ENCODE measurements at places on chromosomes 2 and 18.

GRCh38 chr2:136281281-136282114 is 163.5 kb upstream of the CXCR4 start:
- H3K27me3 ChIP-seq: no peaks in the 10 kb centered on the region
- no peak overlapping the region for H3K27ac ChIP-seq
- peak; percentile 64 for DNase-seq
- H3K4me3 ChIP-seq: no peak overlapping the region

DNA sequence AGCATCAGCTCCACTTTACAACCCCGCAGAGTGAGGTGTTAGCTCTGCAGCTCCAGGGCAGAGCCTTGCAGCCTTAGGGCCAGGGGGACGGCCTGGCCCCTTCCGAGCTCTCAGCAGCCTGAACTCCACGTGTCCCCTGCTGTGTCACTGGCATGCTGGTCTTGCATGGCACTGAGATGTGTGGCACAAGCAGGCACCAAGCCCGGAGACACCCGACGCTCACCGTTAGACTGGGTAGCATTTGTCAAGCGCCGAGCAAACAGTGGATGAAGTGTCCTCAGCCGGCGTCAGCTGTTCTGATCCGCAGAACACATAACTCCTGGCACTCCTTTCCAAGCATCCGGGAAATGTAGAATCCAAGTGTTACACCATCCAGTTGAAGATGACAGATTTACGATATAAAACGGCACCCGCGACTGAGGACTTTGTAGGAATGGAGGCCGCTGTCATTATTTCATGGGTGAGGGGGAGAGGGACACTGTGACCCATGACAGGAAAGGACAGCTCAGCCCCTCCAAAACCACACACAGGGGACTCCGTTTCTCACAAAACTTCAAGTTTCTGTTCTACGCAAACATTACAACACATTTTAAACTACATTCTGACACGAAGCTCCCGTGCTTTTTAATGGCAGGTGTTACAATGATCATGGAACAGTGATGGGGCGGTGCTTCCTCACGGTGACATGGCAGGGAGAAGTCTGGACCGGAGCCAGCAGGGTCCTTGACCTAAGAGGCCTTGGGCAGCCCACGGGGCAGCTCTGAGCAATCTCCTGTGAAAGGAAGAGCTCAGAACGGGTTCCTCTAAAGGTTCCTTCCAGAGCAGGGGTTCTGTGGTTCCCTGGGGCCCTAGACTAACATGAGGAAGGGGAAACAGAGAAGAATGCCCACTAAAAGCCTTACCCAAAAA is 89.4 kb downstream of the HDAC4 start:
- H3K4me1 ChIP-seq: peaks cover 9% of the 10 kb centered on the region
- H3K4me3 ChIP-seq: no peak overlapping the region
- DNase-seq: no peak
- no peaks in the 10 kb centered on the region for H3K36me3 ChIP-seq
- H3K27me3 ChIP-seq: no peaks in the 10 kb centered on the region

- no peaks in the 10 kb centered on the region for H3K36me3 ChIP-seq
- no peaks in the 10 kb centered on the region for H3K27me3 ChIP-seq
- peaks cover 15% of the 10 kb centered on the region for H3K4me1 ChIP-seq
Measured at GRCh38 chr18:5175378-5175777, 21.7 kb downstream of the AKAIN1 start.

GRCh38 chr18:59881728-59882656 is 17.8 kb upstream of the PMAIP1 start:
- no peaks in the 10 kb centered on the region for H3K27me3 ChIP-seq
- no peaks in the 10 kb centered on the region for H3K36me3 ChIP-seq
- H3K27ac ChIP-seq: peak overlapping the region; percentile 41
- no peak for DNase-seq
- peaks cover 49% of the 10 kb centered on the region for H3K4me1 ChIP-seq

DNA sequence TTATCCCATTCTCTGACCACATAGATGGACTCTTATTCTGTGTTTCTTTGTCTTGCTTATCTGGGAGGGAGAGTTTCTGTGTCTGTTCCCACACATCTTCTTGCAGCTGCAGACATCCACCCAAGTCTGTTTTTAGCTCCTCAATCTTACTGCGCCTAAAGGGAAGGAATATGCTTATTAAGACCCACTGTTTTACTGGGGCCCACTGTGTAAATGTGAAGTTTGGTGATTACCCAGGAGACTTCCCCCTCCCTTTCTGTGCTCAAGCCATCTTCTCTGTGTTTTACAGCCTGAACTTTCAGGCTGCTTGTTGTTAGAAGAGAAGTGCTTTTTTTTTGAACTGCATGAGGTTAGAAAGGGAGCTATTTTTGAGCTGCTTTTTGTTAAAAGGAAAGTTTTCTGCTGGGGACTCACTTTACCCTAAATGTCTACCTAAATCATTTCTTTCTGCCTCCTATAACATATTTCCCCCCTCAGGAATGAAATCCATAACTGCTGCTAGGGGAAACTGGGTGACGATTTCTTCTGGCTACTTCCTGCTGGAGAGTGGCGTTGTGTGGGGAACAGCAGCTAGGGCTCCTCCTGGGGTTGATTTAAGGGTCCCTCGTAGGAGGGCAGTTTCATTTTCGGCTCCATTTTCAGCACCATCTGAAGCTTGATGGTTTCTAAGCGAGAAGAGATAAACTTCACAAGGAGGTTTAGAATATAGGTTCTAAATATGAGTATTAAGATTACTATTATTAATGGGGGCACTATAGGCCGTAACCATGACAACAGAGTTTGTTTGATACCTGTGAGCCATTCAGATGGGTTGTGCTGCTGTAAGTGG is 39.5 kb upstream of the GMCL1 start:
- peaks cover 2% of the 10 kb centered on the region for H3K36me3 ChIP-seq
- peaks cover 33% of the 10 kb centered on the region for H3K4me1 ChIP-seq
- no peaks in the 10 kb centered on the region for H3K27me3 ChIP-seq
- DNase-seq: peak; percentile 64
- H3K4me3 ChIP-seq: peak overlapping the region; percentile 42

DNA sequence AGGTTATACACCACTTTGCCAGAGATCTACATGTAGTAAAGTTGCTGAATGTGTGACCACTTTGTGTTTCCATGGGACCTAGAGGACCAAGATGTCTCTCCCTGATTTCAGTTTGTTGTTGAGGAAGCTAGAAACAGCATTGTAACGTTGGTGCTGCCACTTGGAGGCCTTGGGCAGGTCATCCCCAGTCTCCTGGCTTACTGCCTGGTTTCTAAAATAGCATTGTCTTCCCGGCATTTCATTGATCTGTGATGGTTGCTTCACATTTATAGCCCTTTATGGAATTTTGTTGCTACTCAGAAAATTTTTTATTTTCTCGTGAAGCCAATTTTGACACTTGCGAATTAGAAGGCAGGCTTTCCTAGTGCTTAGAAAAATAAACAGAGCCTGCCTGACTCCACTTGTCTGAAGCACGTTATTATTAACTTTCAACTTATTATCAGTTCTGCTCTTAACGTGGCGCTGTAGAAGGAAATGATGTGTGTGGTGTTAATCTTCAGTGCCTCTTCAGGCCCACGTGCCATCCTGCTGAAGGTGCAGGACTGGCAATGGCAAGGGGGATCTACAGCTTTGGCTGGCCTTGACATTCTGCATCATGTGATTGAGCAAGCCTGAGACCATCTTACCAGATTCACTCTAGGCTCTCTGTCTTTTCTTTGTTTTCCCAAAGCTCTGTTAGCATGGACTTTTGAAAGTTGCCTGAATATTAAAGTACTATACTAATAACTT is 59.9 kb downstream of the INPP4A start:
- no peaks in the 10 kb centered on the region for H3K27me3 ChIP-seq
- H3K27ac ChIP-seq: no peak overlapping the region
- H3K4me1 ChIP-seq: peaks cover 15% of the 10 kb centered on the region
- H3K4me3 ChIP-seq: no peak overlapping the region

- H3K36me3 ChIP-seq: no peaks in the 10 kb centered on the region
- no peak overlapping the region for H3K27ac ChIP-seq
- DNase-seq: no peak
- no peak overlapping the region for H3K4me3 ChIP-seq
- H3K4me1 ChIP-seq: no peaks in the 10 kb centered on the region
- no peaks in the 10 kb centered on the region for H3K27me3 ChIP-seq
Measured at GRCh38 chr2:227848146-227848545, 23.3 kb upstream of the DAW1 start.

- no peak overlapping the region for H3K4me3 ChIP-seq
- no peak for DNase-seq
- H3K4me1 ChIP-seq: no peaks in the 10 kb centered on the region
- no peaks in the 10 kb centered on the region for H3K36me3 ChIP-seq
- no peak overlapping the region for H3K27ac ChIP-seq
Measured at GRCh38 chr2:235910067-235910466, 258.1 kb downstream of the GBX2 start.

DNA sequence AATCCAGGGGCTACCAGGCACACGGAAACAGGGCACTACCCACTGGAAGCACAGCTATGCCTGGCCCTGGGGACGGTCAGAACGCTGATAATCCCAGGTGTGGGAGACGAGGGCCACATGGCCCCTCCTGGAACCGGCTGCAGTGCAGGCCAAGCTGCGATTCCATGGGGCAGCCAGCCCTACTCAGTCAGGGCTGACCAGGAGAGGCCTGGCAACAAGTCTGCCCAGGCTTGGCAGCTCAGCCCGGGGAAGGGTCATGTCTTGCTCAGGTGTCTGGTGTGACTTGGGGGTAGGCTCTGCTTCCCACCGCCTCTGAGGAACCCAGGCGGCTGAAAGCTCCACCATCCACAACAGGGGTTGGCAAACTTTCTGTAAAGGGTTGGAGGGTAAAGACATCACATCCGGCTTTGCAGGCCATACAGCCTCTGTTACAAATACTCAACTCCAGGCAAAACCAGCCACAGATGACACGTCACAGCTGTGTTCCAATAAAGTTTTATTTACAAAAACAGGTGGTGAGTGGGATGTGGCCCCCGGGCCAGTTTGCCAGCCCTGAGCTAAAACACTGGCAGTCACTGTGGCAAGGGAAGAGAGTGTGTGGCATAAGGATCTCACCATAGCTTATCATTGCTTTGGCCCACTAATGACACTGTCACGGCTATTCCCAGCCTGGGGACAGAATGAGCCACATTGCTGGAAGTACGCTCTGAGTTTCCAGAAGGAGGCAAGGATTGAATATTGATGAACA is 85.2 kb downstream of the NDUFA10 start:
- no peaks in the 10 kb centered on the region for H3K36me3 ChIP-seq
- no peak overlapping the region for H3K4me3 ChIP-seq
- DNase-seq: no peak
- H3K27me3 ChIP-seq: no peaks in the 10 kb centered on the region
- peaks cover 4% of the 10 kb centered on the region for H3K4me1 ChIP-seq

DNA sequence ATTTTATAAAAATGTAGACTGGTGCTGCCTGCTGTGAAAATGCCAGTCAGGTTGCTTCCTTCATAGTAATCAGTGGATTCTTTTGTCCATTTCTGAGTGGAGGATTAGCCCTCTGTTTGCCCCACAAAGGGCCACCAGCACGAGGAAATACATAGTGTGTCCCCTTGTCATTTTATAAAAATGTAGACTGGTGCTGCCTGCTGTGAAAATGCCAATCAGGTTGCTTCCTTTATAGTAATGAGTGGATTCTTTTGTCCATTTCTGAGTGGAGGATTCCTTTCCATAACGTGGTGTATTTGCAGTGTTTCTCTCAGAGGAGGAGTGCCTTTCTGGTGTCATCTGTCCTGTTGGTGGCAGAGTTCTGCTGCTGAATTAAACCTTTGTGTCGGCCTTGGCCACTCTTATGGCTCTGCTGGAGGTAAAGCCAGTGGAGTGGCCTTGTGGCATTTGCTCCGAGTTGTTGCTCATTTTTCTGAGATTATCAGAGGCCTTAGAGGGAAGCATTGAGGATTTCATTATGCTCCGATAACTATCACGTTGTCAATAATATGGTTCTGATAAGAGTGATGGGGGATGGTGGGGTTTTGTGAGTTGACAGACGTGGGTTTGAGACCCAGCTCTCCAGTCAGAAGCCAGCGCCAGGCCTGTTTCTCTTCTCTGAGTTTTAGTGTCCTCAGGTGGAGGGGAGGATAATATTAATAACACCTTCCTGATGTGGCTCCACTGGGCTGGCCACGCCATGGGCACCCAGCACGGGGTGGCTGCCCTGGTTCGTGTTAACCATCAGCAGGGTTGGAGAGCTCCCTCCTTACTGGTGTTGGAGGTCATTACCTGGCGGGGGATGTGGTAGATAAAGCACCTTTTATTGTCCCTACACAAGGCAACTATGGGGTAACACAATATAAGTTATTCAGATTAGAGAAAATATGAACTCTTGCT is 96.6 kb downstream of the NEDD4L start:
- peaks cover 4% of the 10 kb centered on the region for H3K27me3 ChIP-seq
- peaks cover 6% of the 10 kb centered on the region for H3K4me1 ChIP-seq
- no peak for DNase-seq
- no peak overlapping the region for H3K4me3 ChIP-seq
- no peak overlapping the region for H3K27ac ChIP-seq

GRCh38 chr2:113054066-113054465 is 1.4 kb upstream of the IL36B start:
- no peaks in the 10 kb centered on the region for H3K4me1 ChIP-seq
- no peak overlapping the region for H3K4me3 ChIP-seq
- no peaks in the 10 kb centered on the region for H3K36me3 ChIP-seq
- no peaks in the 10 kb centered on the region for H3K27me3 ChIP-seq

DNA sequence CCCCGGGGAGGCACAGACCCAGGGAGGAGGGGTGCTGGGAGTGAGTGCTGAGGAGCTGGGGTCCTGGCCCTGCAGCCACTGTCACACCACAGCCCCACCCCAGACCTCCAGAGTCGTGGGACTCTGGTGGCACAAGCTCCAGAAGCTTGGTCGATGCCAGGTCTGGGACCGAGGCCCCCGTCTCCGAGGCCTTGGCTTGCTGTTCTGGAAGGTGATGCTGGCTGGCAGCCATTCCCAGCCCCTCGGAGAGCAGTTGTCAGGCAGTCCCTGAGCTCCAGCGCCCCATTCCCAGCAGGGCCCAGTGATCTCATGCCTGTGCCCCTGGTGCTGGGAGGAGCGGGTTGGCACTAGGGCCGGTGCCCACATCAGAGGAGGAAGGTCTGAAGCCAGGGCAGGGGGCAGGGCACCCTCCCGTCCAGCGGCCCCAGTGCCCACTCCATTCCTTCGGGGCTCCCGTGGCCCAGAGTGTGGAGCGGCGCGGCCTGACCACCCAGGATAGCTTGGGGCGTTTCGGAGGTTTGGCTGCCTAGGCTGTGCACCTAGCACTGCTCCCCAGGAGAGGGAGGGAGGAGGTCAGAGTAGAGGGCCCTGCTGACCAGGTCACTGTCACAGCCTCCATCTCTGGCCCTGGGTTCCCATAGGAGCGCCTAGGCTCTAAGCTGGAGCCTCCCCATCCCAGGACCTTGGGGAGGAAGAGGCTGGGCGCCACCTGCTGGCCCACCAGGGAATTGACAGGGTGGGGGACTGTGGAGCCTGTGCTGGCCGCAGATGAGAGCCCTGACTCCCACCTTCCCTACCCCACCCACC is 16.8 kb upstream of the ALPI start:
- DNase-seq: peak; percentile 29
- no peak overlapping the region for H3K27ac ChIP-seq

GRCh38 chr2:226656367-226656766 is 143.3 kb downstream of the IRS1 start:
- no peaks in the 10 kb centered on the region for H3K4me1 ChIP-seq
- DNase-seq: no peak
- no peaks in the 10 kb centered on the region for H3K36me3 ChIP-seq
- H3K27ac ChIP-seq: no peak overlapping the region
- no peak overlapping the region for H3K4me3 ChIP-seq
